H54 (cell line): ENCODE measurements at places on chromosomes 1 and 21.

DNA sequence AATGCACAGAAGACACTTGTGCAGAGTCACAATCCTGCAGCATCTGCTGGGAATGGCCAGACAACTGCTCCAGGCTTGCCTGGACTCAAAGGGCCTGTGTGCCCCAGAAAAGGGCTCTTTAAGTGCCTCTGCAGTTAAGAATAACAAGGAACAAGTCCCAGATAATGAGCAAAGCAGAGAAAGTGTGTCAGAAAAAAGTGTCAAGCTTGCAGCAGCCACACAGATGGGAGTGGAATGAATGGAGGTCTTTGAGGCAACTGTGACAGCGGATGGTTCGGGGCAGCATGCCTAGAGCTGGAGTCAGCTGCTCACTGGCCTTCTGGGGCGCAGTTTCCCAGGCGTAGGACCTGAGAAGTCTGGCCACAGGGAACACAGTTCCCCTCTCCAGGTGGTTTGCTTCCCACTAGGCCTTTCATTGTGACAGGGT, 5.1 kb downstream of the PARP1 start:
- no peak for DNase-seq

DNA sequence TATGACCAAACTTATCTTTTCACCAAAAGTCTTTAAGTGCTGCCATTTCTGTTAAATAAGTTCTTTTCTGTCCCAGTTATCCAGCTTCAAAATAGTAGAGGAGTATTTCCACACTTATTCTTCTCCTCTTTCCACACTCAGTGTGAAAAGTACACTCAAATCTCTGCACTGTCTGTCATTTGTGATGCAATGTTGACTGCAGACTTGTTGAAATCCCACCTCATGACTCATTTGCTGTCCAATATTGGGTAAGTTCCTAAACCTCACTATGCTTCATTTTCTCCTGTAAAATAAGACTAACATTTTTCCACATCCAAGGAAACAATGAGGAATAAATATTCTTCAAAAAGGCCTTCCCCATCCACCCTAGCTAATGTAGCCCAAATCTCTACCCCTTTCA, 17.5 kb downstream of the LRRIQ3 start:
- DNase-seq, result no peak

- no peak for DNase-seq
Measured at GRCh38 chr1:205424901-205425600, 3.2 kb upstream of the LEMD1 start.

- no peak for DNase-seq
Measured at GRCh38 chr1:208215393-208215792, 28.8 kb downstream of the PLXNA2 start.

GRCh38 chr1:68320349-68320748, 88.0 kb upstream of the WLS start:
- no peak for DNase-seq

- DNase-seq, result no peak
Measured at GRCh38 chr1:219897914-219898313, 30.4 kb downstream of the SLC30A10 start.

GRCh38 chr1:33454646-33455282, 17.7 kb upstream of the ZSCAN20 start:
- no peak for DNase-seq

GRCh38 chr1:32948905-32949304, 15.7 kb downstream of the RNF19B start:
- no peak for DNase-seq

DNA sequence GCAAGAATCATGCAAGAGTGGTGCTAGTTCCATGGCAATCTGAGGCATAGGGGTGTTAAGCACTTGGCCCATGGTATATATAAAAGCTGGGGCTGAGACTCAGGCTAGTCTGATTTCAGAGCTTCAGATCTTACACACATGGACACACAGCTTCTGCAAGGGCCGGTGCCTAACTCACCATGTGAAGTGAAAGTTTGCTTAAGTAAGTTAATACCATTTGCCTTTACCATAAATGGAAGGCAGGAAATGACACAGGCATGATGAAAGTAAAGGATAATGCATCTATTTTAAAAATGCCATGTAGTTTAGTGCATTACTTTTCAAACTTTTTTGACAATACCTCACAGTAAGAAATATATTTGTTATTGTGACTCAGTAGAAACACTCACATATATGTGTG, 122.6 kb downstream of the KCNJ6 start:
- no peak for DNase-seq

GRCh38 chr1:118692143-118692542, 296.0 kb downstream of the TBX15 start:
- no peak for DNase-seq

DNA sequence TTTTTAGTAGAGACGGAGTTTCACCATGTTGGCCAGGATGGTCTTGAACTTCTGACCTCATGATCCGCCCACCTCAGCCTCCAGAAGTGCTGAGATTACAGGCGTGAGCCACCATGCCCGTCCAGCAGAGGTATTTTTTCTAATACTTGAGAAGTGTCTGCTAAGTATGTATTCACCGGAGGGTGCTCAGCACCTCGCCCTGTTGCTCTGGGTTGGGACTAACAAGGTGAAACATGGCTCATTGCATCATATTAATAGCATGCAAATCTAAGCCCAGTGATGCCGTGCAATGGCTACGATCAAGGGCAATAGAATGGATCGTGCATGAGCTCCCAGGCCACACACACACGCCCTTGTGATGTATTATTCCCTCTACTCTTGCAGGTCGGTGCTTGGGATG, 68.7 kb downstream of the PDE9A start:
- DNase-seq, result no peak

DNA sequence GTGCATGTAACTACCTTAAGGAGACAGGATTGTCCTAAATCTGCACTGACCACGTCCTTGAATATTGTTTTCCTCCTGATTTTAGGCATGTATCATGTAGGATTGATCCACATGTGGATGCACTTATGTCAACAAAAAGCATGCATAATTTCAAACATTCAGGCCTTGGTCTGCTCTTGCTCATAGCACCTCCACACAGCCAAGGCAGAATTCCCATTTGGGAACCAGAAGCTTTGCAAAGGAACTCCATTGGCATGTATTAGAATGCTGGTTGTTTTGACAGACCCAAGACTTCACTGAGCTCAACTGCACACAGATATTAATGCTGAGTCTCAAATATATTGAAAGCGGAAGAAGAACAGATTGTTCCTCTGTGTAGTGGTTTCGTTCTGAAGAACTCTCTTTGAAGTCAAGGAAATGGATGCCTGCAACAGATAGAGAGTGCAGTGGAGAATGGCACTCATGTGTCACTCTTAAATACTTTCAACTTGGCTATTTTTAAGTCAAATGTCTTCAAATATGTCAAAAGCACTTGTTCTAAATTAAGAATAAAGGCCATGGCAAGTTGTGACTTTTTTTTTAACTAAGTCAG, 387.6 kb downstream of the LTN1 start:
- no peak for DNase-seq

- no peak for DNase-seq
Measured at GRCh38 chr1:213192026-213192425, 141.0 kb downstream of the RPS6KC1 start.

GRCh38 chr1:50605186-50605875, 182.1 kb upstream of the DMRTA2 start:
- peak; percentile 6 for DNase-seq

- no peak for DNase-seq
Measured at GRCh38 chr1:25066256-25066655, 136.2 kb upstream of the RUNX3 start.

DNA sequence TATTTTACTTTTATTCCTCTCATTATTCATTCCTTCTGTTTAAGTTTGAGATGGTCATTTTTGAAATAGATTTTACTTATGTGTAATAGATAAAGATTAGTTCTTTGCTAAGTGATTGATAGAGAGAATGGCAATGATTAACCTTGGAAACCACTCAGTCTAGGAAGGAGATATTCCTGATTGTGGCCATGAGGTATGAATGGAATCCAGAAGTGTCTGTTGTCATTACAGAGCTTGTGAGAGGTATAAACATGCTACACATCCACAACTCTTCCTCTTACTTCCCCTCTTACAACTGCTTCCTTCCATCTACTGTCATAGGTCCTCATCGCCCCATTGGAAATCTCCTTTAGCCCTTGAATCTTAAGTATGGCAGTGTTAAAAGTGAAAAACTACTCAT, 988.8 kb upstream of the B3GALT2 start:
- no peak for DNase-seq

DNA sequence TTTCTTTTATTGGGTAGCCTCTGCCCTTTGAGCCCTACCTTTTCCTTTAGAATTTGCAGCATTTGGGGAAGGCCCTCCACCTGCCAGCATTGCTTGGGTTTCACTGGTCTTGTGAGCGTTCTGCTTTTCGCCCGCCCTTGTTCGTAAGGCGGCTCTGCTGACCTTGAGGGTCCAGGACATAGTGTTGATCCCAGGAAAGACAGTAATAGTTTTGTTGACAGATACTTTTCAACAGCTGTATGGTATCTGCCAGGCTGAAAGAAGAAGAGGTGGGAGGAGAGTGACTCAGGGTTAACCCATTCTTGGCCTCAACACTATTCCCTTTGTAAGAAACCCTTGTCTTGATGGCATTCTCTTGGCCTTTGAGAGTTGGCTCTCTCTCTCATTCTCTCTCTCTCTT, 113.4 kb upstream of the SPAG17 start:
- DNase-seq, result no peak

- peak; percentile 96 for DNase-seq
Measured at GRCh38 chr1:204080163-204080903, 7.4 kb downstream of the SOX13 start.

DNA sequence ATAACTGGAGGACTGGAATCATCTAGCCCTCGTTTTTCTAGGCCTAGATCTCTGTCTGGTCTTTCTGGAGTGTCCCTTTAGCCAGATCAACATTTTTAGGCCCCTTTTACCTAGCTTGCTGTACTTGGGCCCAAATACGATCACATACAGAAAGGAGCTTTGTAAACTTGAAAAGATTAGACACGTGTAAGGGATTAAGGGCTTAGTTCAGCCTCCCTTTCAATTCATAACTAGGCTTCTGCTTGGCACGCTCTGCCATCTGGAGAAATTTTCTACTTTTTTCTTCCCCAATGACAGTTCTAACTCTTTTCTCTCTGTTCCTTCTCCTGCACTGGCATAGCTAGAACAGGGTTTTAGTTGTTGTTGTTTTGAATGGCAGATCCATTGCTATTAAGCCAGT, 153.3 kb upstream of the BEND5 start:
- DNase-seq, result no peak

DNA sequence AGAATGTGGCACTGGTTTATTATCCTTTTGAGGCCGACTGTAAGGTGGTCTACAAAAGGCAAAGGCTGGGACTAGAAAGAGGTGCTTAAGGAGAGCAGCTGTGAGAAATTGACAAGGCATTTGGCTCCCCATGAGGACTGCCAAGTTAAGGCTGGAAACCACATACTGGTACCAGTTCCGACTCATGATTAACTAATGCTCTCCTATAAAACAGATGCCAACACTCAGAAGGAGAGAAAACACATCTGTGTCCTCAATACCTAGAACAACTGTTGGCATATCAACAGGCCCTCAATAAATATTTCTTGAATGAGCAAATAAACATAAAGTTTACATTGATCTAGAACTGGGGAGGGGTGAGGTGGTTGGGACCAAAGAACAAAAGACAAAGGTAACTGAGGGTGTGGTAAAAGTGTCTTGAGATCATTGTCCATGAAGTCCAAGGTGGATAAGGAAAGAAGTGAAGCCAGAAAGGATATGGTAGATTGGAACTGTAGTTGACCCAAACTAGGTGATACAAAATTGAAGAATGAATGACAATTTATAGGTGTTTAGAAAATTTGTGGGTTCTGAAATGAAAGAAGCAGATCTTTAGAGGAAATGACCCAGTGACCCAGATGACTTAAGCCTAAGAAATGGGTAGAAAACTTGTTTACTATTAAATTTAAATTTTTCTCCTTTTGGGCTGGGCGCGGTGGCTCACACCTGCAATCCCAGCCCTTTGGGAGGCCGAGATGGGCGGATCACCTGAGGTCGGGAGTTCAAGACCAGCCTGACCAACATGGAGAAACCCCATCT, 16.9 kb upstream of the MCL1 start:
- peak; percentile 40 for DNase-seq

- no peak for DNase-seq
Measured at GRCh38 chr1:40607921-40608320, 57.6 kb downstream of the RIMS3 start.

GRCh38 chr1:183778568-183779433, 26.1 kb upstream of the RGL1 start:
- DNase-seq, result no peak

- no peak for DNase-seq
Measured at GRCh38 chr21:25759573-25759972, 24.8 kb downstream of the GABPA start.

- no peak for DNase-seq
Measured at GRCh38 chr1:239315631-239316217, 70.6 kb upstream of the CHRM3 start.

DNA sequence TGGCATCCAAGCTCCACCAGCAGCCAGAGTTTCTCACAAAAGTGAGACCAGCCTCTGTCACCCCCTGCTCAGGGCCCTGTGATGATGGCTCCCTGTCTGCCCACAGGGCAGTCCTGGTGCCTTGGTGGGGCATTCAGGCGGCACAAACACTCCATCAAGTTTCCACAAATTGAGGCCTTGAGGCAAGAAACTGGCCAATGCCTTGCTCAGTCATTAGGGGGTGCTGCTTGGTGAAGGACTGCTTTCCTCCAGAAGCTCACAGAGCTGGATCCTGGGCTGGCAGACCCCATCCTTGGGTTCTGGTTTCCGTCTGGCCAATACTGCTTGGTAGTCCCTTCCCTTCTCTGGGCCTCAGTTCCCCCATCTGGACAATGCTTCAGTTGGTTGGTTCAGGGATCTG, 12.5 kb upstream of the AHDC1 start:
- no peak for DNase-seq

- DNase-seq, result peak; percentile 6
Measured at GRCh38 chr1:80656014-80656636, 1144.6 kb upstream of the ADGRL2 start.

DNA sequence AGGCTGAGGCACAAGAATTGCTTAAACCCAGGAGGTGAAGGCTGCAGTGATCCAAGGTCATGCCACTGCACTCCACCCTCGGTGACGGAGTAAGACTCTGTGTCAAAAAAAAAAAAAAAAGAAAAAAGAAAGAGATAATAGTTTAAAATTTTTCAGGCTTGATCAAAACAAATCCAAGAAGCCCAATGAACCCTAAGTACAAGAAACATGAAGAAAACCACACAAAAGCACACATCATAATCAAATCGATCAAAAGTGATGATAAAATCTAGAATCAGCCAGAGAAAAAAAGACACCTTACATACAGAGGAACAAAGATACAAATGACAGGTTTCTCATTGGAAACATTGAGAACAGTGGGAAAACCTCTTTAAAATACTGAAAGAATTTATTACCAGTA, 31.5 kb downstream of the LDLRAD1 start:
- no peak for DNase-seq
